ENCODE measurements at places on chromosomes 5 and 9. TPM values are rescaled to one million over a fixed set of nuclear protein-coding genes. Genes with fewer than 3 reads are reported as not detected.

GPR150 gene
- total RNA-seq = 0.29 TPM

DNA sequence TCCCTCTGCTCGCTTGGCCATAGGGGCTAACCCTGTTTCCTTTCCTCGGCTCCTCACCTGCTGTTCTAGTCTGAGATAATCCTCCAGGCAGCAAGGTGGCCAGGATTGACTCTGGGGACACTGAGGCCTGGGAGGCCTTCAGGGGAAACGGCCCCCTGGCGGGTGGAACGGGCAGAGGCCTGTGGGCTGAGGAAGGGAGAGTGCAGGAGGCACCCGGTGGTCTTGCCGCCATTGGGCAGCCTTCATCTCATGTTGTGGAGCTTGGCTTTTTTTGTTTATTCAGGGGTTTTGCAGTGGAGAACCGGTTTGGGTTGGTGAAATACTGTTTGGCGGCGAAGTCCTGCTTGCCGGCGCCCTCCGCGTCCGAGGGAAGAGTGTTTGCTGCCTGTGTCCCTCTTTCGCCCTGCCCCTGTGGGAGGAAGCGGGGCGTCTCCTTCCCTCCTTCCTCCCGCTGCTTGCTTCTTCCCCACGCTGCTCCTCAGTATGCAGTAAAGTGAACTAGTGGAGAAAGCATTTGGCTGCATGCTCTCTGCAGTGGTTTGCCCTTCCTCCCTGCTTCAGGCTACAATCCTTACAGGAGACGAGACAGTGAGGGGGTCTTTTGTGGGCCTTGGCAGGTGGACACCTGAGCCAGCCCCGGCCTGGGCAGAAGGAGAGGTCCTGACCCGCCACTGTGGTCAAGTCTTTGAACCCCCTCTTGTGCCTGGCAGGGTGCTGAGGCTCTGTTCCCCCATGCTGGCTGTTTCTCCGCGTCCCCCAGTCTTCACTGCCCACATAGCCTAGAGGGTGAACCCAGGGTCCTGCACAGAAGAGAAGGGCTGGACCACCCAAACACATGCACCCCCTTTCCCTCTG is 30.8 kb upstream of the PRDM12 start:
- DNase-seq = peak; percentile 76
- H3K27me3 ChIP-seq = no peaks in the 10 kb centered on the region
- no peak overlapping the region for H3K27ac ChIP-seq
- no peak overlapping the region for H3K4me3 ChIP-seq
- H3K36me3 ChIP-seq = peaks cover 69% of the 10 kb centered on the region
- H3K4me1 ChIP-seq = no peaks in the 10 kb centered on the region

DNA sequence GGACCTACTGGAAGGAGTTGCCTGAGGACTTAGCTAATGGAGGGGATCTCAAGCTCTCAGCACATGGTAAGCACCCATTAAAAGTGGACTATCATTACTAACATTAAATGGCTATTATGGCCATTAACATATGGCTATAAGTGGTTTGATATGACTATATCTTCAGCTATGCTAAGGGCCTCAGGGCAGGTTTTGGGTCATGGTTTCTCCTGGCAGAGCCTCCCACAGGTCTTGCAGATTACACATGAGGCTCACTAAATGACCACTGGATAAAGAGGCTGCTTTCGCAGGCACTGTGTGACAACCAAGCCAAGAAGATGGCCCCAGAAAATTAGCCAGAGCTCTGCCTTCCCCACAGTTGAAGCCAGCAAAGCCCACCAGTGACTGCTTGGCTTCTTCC is 15.4 kb downstream of the CCNJL start:
- no peaks in the 10 kb centered on the region for H3K4me1 ChIP-seq
- H3K27ac ChIP-seq = no peak overlapping the region
- no peak for DNase-seq

NMUR2 gene
- not detected for total RNA-seq
